Right renal pelvis (tissue), 4 donors: ENCODE measurements at places on chromosomes 7 and 10. TPM values are rescaled to one million over a fixed set of nuclear protein-coding genes. Genes with fewer than 3 reads are reported as not detected.

- no peak for DNase-seq
Measured at GRCh38 chr10:11578802-11579255, 32.6 kb downstream of the USP6NL start.

GRCh38 chr7:111841596-111842205 lies 279.4 kb upstream of the IMMP2L start:
- no peak for DNase-seq

- no peak for DNase-seq
Measured at GRCh38 chr7:3063016-3063753, 19.5 kb upstream of the CARD11 start.

- no peak for DNase-seq
Measured at GRCh38 chr7:157513162-157513621, 176.4 kb downstream of the DNAJB6 start.

DNA sequence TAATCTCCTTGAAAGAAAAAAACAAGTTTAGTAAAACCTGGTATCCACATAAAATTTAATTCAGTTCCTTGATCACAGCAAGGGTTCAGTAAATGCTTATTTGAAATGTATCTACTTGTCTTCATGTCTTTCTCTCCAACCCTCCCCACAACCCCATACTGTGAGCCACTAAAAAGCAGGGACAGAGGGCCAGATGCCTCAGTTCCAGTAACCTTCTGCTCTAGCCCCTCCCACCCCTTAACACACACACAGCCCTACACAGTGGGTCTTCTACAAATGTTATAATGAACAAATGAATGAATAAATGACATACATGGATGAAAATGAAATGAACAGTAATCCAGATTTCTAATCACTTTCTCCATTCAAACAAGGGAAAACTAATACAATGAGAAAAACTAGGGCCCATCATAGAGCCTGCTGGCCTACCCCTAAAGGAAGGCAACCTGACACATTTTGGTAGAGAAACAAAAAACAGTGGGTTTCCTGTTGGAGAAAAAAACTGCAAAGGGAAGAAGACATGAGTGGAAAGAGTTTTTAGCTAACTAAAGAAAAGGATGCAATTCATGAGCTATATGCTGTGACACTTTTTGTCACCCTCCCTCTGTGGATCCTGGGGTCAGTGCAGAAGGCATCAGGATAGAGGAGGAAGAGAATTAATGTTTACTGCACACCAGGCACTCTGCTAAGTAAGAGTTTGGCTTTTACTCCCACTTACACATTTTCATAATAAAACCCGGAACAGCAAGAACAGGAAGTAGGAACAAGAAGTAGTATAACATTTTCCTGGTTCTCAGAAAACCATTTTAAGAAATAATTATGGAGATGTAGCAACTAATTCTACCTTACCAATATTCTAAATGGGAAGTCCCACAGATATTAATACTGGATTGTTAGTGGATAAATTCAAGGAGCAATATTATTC lies 38.1 kb downstream of the ELMO1 start:
- DNase-seq = no peak

GRCh38 chr7:50693455-50694130 lies 89.1 kb downstream of the GRB10 start:
- DNase-seq = no peak

GRCh38 chr10:6299234-6299633 lies 96.5 kb downstream of the PFKFB3 start:
- no peak for DNase-seq

DNA sequence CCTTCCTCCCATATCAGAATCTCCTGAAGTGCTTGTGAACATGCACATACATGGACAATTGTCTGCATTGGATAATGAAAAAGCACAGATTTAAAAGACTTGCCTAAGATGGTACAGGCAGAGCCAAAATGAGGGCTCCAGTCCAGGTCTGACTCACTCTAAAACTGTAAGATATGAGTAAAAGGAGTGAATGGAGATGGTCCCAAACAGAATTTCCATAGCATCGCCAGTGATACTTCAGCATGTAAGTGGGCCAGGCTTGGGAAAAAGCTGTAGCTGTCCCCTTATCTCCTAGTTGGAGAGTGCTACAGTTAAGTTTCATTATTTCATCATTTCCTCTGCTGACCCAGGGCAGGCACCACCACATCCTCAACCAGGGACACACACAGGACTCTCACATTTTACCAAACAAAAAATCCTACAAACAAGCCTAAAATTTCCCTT lies 26.4 kb upstream of the IL6 start:
- no peak for DNase-seq

- DNase-seq = no peak
Measured at GRCh38 chr7:149620961-149621360, 123.4 kb upstream of the ZNF746 start.

GRCh38 chr7:1055956-1056784 lies 11.8 kb downstream of the GPR146 start:
- DNase-seq = no peak

DNA sequence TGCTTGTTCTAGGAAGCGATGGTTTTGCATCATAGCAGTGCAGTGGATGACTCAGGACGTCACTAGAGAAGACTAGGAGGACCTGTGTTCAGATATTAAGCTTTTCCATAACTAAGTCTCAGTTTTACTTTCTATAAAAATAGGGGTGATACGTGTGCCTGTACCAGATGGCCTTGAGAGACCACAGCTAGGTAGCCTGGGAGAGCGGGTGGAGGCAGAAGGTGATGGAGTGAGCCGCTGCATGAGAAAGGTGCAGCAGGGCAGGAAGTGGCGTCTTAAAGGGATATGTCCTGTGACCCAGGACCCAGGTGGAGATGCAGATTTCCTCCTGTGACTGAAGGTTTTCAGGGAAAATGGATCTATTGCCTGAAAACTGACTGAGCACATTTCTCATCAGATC lies 304.9 kb downstream of the CDC14C start:
- DNase-seq = no peak

DNA sequence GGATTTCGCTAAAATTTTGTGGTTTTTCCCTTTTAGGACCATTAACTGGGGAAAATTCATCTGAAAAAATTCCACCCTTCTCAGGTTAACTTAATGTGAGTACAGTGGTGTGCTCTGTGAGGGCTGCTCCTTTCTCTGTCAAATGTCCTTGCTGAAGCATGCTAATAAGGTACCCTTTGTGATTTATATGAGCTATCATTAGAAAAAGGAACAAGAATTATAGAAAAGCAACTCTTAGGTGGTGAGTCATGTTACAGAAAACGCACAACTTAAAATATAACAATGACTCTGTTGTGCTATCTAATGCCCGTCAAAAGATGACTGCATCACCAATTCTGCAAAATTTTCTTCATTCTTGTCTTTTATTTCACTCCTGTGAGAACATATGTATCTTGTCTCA lies 162.0 kb upstream of the MAGI2 start:
- no peak for DNase-seq

GRCh38 chr10:122954731-122955050 lies 664 bp upstream of the C10orf88 start:
- no peak for DNase-seq

DNA sequence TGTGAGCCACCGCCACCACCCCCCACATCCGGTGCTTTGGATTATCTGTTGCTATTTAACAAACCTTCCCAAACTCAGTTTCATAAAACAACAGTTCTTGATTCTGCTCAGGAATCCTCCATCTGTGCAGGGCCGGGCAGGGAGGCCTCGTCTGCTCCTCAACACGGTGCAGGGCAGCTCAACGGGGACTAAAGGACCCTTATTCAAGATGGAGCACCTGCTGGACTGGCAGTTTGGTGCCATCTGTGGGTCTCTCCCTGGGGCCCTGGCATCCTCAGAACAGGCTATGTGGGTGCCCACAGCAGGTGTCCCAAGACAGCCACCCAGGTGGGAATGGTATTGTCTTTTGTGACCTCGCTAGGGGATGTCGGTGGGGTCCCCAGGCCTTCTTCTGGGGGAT lies 31.0 kb upstream of the ELFN1 start:
- no peak for DNase-seq

GRCh38 chr7:133309333-133309732 lies 56.5 kb downstream of the EXOC4 start:
- DNase-seq = no peak

DNA sequence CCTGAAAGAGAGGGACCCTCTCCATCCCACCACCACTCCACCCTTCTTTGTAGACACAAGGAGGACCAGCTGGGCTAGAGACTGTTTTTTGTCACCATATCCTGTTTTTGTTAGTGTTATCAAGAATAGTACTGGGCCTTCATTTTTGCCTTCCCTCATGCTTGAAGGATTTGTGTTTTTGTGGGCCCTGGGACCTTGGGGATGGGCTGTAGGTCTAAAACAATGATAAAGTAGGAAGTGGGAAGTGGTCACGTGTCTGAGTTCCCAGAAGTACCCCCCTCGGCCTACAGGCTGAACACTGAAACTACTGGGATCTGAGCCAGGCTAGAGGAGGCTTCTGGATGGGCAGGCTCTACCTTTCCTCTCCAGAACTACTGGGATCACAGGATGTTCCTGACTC lies 8.9 kb downstream of the AGFG2 start:
- no peak for DNase-seq

- DNase-seq = no peak
Measured at GRCh38 chr10:79275431-79275851, 71.8 kb upstream of the PPIF start.

DNA sequence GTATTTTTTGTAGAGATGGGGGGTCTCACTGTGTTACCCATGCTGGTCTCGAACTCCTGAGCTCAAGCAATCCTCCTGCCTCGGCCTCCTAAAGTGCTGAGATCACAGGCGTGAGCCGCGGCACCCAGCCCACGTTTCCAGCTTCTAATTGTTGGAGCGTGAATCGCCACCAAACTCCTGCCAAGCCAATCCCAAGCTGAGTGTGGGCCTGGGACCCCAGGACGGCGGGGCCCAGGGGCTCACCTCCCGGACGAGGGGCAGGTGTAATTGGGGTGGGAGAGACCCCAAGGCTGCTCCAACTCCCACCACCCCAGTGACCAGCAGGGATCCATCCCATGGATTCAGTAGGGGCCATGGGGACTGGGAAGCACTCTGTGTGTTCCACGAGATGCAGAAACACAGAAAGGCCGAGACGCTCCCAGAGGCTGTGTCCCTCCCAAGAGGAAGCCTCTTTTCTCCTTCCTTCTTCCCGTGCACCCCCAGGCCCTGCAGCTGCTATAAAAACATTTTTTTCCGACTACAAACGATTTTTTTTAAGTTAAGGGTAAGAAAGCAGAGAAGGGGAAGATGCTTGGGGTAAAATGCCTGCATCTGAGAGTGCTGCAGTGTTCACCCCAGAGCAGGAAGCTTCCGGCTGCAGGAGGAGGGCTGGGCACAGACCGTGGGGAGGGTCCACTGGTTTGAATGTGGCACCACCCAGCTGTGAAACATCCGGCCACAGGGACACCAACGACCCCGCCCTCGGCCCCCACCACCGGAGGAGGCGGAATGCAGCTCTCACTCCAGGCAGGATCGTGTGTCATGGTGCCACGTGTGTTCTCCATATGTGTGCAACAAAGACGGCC lies 76.5 kb downstream of the MICALL2 start:
- DNase-seq = no peak

The CALCR gene
- polyA plus RNA-seq = 0.51 TPM

The LLCFC1 gene
- polyA plus RNA-seq = 0.53 TPM

The HMX2 gene
- 2.9 TPM for polyA plus RNA-seq

The KCP gene
- polyA plus RNA-seq = 25.1 TPM

The CACUL1 gene
- polyA plus RNA-seq = 27.9 TPM

The THNSL1 gene
- polyA plus RNA-seq = 18.4 TPM

The SDK1 gene
- 8.2 TPM for polyA plus RNA-seq

The SSBP1 gene
- polyA plus RNA-seq = 143 TPM

The PLPP4 gene
- polyA plus RNA-seq = 7.1 TPM
